ENCODE measurements at places on chromosomes 1 and 21.

GRCh38 chr1:206676499-206676898 lies 8.2 kb upstream of the MAPKAPK2 start:
- DNase-seq, result no peak

- DNase-seq, result no peak
Measured at GRCh38 chr21:20570824-20571232, 427.4 kb upstream of the NCAM2 start.

GRCh38 chr1:150507912-150508864 lies at the start of gene ECM1:
ECM1 (plus strand) TSS chr1:150508109; CDS start chr1:150508210, 101 bp downstream.
- peak; percentile 85 for DNase-seq

DNA sequence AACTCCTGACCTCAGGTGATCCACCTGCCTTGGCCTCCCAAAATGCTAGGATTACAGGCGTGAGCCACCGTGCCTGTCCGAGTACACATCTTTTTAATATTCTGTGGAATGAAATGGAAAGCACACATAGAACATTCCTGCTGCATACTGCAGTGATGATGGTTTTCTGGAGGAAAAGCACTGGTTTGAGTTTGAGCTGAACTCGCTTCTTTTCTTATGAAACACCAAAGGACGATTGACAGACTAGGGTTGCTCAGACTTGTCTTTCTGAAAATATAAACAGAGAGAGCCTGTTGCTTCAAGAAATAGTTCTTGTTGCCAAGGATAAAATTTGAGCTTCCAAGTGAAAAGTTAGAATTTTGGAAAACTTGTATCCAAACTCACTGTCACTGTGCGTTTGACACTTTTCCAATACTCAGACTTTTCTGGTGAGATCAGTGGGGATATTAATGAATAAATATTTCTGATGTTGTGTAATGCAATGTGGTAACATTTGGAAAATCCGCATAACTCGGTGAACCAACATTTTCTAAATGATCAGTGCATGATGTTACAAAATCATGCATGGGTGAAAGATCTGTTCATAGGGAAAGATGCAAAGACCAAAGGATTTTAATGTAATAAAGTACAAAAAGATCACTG lies 15.0 kb upstream of the ERMAP start:
- DNase-seq, result no peak

GRCh38 chr1:51351907-51352306 lies 21.5 kb upstream of the TTC39A start:
- DNase-seq, result no peak

DNA sequence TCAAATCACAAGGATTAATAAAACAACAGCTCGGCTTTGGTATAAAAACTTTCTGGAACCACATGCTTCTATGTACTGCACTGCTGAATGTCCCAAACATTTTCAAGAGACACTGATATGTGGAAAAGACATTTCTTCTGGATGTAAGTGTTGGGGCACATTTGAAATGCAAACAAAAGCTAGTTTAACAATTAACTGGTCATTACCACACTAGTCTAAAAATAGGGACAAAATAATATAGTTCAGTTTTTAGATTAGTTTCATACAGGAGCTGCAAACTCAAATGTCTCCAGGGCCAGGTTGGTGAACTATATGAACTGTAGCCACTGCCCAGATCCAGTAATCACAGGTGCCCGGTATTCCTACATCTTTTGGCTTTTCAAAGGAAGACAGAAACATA lies 3.2 kb downstream of the IL23R start:
- DNase-seq, result no peak

GRCh38 chr1:179205284-179205683 lies 24.2 kb downstream of the ABL2 start:
- no peak for DNase-seq

- no peak for DNase-seq
Measured at GRCh38 chr1:245984390-245985155, 522.5 kb downstream of the SMYD3 start.

DNA sequence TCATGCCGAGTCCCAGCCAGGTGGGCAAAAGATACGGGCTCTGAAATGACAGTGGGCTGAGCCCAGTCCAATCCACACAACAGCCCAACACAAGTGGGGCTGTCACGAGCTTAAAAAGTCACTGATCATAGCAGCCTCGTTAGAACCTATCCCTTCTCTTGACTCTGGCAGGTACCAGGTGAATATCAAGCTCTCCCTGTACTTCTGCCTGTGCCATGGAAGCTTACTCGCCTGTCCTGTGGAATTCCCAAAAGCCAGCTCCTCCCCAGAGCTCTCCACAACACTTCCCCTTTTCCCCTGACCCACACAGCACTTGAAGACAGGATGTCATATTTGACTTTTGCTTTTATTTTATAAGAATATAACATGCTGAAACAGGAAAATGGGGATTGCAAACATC lies 5.9 kb downstream of the RGS16 start:
- DNase-seq, result no peak

DNA sequence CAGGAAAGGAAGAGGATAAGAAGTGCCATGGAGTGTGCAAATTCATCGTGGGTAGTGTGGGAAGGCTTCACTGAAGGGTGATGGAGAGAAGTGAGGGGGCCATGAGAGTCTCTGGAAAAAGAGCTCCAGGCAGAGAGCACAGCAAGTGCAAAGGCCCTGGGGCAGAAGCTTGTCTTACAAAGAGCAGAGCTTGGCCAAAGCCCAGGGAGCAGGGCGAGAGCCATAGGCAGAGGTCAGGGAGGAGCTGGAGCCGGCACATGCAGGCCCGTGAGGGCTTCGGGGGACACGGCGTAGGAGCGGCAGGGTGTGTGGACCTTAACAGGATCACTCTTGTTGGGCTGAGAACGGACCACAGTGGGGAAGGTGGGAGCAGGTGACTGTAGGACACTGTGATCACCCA lies 83.7 kb upstream of the EDN2 start:
- no peak for DNase-seq

DNA sequence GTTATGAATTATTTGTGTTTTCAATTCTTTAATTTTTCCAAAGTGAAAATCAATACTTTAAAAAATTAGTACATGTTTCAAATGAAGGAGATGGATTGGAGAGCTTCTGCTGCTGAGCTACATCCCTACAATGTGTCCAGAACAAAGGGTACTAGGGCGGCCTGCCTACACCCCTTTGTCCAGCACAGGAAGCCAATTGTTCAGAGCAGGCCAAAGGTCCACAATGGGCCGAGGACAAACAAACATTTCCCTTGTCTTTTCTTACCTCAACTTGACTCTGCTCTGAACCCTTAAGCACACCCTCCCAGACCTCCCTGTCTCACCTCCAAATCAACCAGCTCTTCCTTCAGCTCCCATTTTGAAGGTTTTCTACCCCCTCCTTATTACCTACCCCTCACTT lies 39.4 kb upstream of the CAMK1G start:
- no peak for DNase-seq

GRCh38 chr1:35441926-35442579 lies 115.2 kb downstream of the KIAA0319L start:
- DNase-seq, result peak; percentile 18

GRCh38 chr1:59295618-59296017 lies 1.3 kb upstream of the FGGY start:
- no peak for DNase-seq

DNA sequence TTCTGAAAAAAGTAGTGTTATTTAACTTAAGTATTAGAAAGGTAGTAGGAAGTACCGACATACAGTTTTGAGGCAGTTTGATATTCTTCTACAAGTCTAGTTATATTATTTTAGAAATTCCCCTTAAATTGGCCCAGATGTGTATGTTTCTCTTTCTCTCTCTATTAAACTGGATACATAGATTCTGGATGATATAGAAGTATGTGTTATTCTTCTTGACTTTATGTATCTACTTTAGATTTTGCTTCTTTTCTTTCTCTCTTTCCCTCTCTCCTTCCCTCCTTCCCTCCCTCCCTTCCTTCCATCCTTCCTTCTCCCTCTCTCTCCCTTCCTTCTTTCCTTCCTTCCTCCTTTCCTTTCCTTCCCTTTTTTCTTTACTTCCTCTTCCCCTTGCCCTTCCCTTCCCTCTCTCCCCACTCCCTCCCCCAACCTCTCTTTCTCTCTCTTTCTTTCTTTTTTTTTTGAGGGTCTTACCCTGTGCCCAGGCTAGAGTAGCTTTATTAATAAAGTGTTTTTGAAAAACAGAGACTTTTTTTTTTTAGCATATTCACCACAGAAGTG lies 124.3 kb downstream of the OSBPL9 start:
- DNase-seq, result no peak

DNA sequence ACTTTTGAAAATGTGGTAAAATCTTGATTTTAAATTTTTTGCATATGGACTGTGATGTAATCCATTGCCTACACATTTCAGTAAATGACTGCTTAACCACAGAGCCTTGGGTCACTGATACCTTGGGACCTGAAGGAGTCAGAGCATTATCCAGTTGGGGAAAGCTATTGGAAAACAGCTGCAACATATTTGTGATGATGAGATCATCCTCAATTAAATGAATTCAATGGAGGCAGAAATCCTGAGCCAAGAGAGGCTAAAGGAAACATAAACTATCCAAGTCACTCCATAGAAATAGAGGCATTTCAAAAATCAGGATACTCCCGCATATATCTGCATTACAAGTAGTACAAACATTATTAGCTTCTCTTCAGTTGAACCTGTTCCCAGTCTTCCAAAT lies 99.8 kb upstream of the PRMT6 start:
- no peak for DNase-seq

DNA sequence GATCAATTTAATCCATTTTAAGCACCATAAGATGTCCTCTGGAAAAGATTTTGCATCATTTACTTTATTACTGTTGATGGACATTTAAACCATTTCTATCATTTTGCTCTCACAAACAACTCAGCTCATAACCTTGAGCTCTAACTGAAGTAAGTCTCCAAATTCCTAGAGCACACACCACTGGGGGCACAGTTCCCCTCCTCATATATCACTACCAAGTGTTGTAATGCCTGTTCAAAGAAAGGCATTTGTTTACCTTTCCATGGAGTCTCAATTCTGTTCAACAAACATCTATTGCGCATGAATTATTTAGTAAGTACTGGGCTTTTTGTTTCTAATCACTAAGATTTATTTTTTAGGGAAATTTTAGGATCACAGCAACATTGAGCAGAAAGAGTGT lies 8.9 kb upstream of the OMA1 start:
- DNase-seq, result no peak

DNA sequence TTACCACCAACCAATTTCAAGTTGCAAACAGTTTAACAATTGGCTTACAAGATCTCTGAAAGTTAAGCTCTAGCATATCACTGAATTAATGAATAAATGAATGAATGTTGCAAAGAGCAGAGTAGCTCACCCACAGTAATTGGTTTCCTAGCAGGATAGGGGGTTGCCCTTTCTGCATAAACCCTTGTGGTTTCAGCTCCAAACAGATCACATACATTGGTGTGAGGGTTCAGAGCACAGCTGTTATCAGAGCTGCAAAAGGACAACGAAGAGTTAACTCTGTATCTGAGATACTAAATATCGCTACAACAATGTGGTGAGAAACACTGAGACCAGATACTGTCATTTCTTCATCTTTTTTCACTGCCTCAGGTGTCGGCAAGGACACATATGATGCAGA lies 46.6 kb downstream of the NTNG1 start:
- DNase-seq, result no peak

DNA sequence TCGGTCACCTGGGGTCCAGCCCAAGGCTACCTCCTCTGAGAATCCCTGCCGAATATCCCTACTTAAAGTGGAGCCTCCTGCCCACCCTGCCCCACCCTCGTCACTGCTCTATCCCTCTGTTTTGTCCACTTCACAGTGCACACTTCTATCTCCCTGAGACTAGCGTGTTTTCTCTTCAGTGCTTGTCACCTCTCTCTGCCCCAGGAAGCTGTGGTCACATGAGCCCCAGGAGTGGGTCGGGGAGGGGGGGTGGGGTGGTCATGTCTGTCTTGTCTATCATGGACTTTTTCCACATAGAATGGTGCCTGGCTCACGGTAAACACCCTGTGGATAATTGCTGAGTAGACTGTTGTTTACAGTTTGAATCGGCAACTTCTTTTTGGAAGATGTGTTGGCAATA lies 673.6 kb downstream of the PTPRU start:
- no peak for DNase-seq

- DNase-seq, result no peak
Measured at GRCh38 chr1:235725434-235725833, 75.8 kb upstream of the GNG4 start.

GRCh38 chr1:27614625-27615344 lies 10.8 kb upstream of the AHDC1 start:
- DNase-seq, result no peak

- DNase-seq, result no peak
Measured at GRCh38 chr1:184865831-184866230, 108.5 kb downstream of the NIBAN1 start.

DNA sequence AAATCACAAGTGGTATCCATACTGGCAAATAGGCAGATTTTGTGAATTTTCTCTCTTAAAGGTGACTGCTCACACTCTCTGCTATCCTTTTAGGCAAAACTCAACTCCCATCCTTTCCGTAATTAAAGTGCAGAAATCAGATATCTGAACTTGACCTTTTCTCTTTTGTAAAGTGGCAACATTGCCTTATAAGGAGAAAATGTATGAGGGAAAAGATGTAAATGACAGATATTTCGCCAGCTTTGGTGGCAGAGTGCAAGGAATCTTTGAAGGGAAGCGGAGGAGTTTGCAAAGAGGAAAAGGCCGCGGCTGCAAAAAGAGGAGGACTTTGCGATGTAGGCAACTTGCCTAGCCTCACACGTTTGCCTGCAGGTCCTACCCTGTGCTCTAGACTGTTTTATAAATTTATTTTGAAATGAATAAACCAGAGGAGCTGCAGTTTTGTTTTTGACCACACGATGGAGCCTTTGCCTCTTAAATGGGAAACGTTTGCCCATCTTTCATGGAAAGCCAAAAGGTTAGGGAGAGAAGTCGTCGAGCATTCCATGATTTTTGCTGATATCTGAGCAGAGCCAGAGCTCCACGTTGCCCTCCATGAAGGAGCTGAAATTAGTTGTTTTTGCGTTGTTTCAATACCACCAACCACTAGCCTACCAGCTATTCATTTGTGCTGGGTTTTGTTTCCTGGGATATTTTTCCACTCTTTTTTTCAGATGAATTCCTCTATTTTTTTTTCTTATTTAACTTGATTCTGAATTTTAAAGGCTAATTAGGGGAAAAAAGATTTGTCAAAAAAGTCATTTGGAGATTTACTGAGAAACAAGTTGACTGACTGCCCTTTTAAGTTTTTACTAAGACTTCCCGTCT lies 242.3 kb downstream of the LMX1A start:
- peak; percentile 32 for DNase-seq

GRCh38 chr1:155226188-155226909 lies 17.9 kb downstream of the MTX1 start:
- peak; percentile 73 for DNase-seq

GRCh38 chr1:229199261-229200243 lies 71.4 kb upstream of the RAB4A start:
- DNase-seq, result no peak

GRCh38 chr21:26637201-26637745 lies 64.2 kb upstream of the CYYR1 start:
- no peak for DNase-seq
